ENCODE measurements at places on chromosomes 5 and 9. TPM values are rescaled to one million over a fixed set of nuclear protein-coding genes. Genes with fewer than 3 reads are reported as not detected.

Gene ADAMTSL1
- total RNA-seq = 4.2 TPM

Gene SPINK7
- total RNA-seq = not detected

Gene GFRA3
- total RNA-seq = not detected

Gene LIFR
- 8.9 TPM for total RNA-seq

Gene TLX3
- not detected for total RNA-seq

Gene SLC36A3
- total RNA-seq = not detected

Gene PCDHGB6
- total RNA-seq = not detected

Data from M059J (cell line).